ENCODE measurements at places on chromosomes 12 and 14.
A peak's percentile ranks its signal among the peaks of the same experiment; 100 is the strongest.

- no peak for DNase-seq
Observed at GRCh38 chr14:89184952-89185351, 232.1 kb downstream of the FOXN3 start.

GRCh38 chr14:68780358-68781160 lies 12.3 kb downstream of the ZFP36L1 start:
- peak; percentile 36 for DNase-seq

- DNase-seq: no peak
Observed at GRCh38 chr12:31702047-31702446, 26.8 kb downstream of the AMN1 start.

DNA sequence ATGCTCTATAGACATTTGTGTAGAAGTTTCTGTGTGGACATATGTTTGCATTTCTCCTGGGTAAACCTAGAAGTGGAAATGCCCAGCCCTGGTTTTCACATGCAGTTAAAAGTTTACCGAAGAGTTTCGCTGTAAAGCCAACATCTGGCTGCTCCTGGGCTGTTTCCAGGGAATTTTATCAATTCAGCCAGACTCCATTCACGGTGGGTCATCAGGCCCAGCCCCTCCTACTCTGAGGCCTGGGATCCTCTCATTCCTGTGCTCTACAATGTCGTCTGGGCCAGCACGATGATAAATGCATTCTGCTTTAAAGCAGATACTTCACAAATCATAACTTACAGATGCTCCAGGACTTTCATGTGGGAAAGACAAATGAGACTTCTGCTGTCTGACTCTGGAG lies 7.1 kb downstream of the NUAK1 start:
- no peak for DNase-seq

DNA sequence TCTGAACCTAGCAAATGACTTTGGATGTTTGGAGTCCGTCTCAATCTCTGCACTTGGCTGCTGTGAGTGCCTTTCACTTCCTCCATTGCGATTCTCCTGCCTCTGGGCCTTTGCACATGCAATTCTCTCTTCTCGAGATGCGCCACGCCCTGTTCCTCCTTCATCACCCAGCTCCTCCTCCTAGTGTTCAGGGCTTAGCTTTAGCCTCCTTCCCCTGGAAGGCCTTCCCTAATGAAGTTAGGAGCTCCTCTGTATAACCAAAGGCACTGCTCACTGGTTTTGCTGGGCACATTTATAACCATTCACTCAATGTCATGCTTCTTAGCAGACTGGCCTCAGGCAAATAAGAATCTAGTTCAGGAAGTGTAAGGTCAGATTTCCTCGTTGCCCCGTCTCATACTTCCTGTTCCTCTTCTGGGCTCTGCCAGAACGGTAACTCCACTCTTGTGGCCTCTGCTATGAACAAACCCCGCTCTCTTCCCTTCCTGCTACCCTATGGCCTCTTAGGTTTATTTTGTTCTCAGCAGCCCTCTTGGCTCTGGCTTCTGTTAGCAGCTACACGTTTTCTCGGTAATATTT lies 171.4 kb downstream of the CRADD start:
- DNase-seq: no peak

DNA sequence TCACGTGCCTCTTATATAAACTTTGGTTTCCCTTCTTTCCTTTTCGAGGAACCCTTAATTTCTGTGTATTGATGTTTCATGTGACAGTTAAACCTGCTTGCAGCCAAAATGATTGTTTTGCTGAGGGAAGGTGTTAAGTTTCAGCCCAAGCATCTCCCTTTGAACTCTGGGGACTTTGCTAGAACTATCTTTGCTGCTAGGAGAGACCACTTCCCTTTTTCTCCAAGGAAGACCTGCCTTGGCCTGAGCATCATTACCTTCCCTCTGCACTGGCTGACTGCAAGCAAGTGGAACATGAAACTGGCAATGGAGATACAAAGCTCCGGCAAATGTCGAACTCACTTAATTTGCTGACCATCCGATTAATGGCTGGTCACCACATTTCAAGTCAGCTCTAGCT lies 192.8 kb downstream of the GRIN2B start:
- DNase-seq: no peak

DNA sequence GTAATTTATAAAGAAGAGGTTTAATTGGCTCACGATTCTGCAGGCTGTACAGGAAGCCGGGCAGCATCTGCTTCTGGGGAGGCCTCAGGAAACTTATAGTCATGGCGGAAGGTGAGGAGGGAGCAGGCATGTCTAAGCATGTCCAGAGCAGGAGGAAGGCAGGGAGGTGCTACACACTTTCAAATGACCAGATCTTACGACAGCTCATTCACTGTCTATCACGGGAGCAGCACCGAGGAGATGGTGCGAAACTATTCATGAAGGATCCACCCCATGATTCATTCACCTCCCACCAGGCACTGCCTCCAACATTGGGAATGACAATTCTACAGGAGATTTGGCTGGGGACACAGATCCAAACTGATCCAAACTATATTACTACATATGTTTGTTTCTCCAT lies 10.0 kb downstream of the SFSWAP start:
- DNase-seq: no peak
